ENCODE measurements at places on chromosomes 1 and 21.

GRCh38 chr1:246434335-246434734 lies 72.7 kb downstream of the SMYD3 start:
- no peak for DNase-seq

DNA sequence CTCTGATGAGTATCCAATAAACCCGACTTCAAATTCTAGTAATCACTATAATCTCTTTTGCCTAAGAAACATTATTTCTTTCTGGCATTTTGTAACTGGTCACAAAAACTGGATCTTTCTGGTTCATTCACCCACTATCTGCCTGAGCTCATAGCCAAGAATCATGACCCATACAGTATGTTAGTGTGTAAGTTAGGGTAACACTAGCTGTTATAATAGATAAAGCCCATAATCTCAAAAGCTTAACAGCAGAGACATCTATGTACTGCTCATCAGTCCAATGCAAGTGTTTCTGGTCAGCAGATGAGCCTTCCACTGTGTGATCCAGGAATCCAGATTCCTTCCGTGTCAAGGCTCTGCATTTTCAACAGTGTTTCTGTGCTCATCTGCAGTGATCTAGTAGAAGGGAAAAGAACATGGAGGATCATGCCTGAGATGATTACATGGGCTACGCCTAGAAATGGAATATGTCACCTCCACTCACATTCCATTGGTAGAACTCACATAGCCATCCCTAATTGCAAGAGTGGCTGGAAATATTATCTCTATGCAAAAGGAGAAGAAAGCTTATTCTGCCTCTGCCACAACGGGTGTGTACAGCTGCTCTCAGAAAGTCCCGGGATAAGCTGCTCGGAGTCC lies 27.7 kb downstream of the RRAGC start:
- no peak for DNase-seq

DNA sequence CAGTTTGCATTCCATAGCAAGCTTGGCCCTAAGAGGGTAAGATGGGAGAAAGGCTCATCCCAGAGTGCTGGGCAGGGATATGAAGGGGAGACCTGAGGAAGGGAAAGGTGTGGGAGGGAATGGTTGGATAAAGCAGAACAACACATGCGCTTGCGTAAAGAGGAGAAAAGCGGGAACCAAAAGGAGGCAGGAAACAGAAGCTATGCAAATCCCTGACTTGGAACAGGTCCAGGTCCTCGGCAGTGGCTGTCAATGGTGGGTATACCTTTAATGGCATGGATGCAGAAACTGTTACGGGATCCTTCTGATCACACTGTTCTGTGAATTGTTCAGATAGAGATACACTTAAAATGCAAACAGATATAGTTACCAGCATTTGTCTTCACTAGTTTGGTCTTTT lies 455.6 kb downstream of the SIPA1L2 start:
- no peak for DNase-seq

DNA sequence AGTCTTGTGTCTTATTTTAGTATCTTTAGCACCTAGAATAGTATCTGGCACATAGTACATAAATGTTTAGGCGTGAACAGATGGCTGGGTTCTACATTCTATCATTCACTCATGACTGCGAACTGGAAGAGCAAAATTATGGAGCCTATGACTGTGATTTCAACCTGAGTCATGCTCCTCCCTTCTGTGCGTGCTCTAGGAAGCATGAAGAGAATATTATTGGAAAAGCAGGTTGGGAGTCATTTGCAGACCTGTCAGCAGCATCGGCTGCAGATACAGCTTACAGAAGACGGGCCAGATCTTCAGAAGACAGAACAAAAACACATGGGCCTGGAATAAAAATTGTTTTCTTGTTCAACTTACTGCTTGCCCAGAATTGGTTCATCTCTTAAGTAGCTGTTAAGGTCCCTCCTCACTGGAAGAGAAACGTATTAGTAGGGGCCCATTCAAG lies 344.0 kb upstream of the USP24 start:
- DNase-seq, result no peak

GRCh38 chr1:112625696-112626095 lies 6.1 kb downstream of the CAPZA1 start:
- DNase-seq, result no peak

DNA sequence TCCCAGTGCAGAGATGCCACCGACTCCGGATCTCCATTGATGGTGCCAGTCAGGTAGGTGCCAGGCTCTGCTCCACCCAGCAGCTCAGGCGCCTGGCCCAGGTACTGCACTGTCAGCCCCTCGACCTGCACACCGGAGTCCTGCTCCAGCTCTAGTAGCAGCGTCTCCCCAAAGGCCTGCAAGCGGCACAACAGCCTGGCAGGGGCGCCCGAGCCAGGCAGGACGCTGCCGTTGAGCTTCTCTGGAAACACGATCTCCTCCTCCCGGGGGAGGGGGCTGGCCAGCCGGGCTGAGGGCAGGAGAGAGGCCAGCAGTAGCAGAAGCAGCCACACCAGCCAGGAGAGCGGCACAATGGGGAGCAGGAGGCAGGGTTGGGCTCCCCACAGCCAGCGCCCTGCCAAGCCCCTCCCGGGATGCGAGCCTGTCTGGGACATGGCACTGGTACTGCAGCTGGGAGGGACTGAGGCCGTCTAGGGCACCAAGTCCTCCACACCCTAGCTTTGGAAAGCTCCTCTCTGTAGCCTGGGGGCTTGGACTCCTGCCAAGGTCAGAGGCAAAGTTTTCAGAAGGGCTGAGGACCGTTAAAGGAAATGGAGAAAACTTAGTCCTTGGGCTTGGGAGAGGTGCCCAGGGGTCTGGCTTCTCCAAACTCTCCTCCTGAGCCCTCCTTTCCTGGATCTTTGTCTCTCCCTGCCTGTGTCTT lies 509 bp downstream of the ADAMTS4 start:
- no peak for DNase-seq

GRCh38 chr1:220734571-220735326 lies 13.4 kb upstream of the MTARC2 start:
- no peak for DNase-seq

DNA sequence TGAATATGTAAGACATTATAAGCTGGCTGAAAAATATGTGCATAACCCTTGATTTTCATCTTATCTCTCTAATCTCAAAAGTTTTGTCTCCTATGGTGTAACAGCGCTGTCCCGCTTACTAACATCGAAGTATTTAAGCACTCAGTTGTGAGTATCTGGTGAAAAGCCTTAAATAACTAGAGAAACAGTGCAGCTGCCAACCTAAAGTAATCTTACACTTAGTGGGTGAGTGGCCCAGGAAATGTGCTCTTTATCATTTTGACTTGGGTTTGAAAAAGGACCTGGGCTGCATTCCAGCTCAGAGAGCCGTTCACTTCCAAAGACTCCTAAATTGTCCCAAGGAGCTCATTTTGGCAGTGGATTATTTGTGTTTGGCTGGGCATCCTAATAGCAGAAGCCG lies 225.9 kb downstream of the SPATA17 start:
- DNase-seq, result no peak

- peak; percentile 56 for DNase-seq
Measured at GRCh38 chr1:12161662-12162458, 4.9 kb upstream of the TNFRSF1B start.

GRCh38 chr1:229013981-229014380 lies 256.9 kb upstream of the RAB4A start:
- no peak for DNase-seq

DNA sequence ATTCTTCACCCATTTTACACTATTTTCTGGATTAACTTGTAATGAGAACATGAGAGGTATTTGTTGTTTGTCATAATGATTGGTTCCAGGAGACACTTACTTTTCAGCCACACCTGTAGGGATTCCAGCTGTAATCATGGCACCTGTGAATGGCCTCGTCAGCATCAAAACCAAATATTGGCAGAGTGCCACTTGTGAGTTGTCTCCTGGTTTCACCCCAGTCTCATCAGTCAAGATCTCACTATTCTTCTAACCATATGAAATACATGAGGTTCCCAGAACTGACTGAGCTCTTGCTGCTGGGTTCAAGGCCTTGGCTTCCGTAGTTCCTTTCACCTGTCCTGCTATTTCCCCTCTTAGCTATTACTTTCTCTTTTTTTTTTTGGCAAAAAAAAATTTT lies 246.6 kb upstream of the ADGRL2 start:
- no peak for DNase-seq

- DNase-seq, result no peak
Measured at GRCh38 chr1:45752441-45753052, 2.1 kb upstream of the IPP start.

DNA sequence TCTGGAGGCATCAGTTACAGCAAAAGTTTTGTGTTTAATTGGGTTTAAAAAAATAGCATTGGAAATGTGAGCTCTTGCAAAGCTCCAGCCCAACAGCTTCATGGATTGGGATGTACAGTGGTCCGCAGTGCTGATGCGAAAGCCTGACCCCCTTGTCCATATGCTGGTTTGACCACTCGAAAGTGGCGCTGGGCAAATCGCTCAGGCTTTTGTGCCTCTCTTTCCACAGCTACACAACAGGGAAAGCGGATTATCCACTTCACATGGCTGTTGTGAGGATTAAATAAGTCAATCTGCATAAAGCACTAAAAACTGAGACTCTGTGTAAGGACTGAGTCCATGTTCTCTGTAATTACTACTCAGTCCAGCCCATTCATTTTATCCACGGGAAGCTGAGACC lies 57.2 kb downstream of the HUNK start:
- no peak for DNase-seq

DNA sequence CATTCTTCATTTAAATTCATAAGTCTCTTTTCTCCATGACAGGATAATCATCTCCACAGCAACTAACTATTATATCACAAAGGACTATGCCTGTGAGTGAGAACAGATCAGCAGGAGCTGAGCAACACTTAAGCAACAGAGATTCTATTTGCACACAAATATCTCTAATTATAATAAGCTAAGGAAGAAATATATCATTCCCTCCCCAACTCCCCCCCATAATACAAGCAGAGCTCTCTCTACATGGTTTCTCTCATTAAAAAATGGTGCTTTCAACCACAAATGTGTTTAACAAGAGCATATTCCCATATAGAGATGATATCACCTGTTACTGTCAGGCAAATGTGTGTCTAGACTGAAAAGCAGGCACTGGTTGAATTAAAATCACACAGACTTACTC lies 34.5 kb upstream of the NIBAN1 start:
- DNase-seq, result no peak

GRCh38 chr1:101145449-101145820 lies 91.4 kb upstream of the S1PR1 start:
- no peak for DNase-seq

GRCh38 chr1:9025449-9025848 lies 774 bp downstream of the SLC2A7 start:
- DNase-seq, result no peak

- no peak for DNase-seq
Measured at GRCh38 chr1:185039726-185040407, 5.5 kb upstream of the RNF2 start.

DNA sequence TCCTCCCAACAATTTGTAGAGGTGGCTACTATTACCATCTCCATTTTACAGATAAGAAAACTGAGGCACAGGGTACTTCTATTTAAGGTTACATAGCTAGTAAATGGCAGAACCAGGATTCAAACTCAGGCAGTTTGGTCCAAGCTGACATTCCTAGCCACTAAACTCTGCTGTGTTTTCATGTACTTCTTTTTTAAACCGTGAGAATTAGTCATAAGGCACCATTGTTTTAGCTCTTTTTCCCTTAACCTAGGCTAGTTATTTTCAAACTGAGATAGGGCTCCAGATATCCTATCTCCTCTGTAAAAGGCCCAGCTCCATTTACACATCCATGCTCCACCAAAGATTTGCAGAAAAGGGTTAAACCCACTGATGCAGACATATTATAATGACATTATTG lies 92.9 kb downstream of the PTPN14 start:
- DNase-seq, result no peak

GRCh38 chr1:24117722-24118409 lies 5.9 kb upstream of the MYOM3 start:
- no peak for DNase-seq

- DNase-seq, result no peak
Measured at GRCh38 chr1:61539720-61540462, 185.1 kb downstream of the TM2D1 start.

DNA sequence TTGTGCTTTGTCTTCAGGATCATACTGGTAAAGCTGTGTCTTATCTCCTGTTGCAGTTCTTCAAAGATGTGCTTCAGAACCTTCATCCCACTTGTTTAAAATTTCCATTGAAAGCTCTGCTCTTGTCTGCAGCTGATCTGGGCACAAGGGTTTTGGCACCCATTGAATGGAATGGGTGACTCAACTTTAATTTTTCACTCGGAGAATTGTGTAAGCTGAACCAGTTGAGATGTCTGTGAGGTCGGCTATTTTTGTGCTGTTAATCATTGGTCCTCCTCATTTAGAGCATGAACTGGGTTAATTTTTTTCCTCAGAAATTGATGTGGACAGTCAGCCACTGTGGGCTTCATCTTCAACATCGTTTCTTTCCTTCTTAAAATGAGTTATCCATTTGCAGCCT lies 252.1 kb downstream of the TM2D1 start:
- no peak for DNase-seq

DNA sequence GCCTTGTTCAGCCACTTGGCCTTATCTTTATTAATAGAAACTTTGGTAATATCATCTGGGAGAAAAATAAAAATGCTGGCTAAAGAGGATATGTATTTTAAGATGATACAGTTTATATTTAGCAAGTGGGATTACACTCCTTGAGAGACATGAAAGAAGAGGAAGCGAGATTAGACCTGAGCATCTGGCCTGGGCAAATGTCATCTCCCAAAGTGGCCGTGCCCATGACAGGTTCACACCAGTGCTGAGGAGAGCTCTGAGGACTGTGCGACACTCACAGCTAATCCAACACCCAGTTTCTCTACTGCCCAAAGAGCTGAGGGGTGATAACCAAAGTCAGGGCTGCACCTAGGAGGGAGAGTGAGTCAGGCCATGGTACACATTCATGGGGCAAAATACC lies 121.7 kb upstream of the DUSP10 start:
- no peak for DNase-seq

GRCh38 chr1:171597203-171597602 lies 24.8 kb upstream of the MYOCOS start:
- no peak for DNase-seq
